NCI-H524 treated with DMSO at 0.1 percent for 48 hours (cell line): ENCODE measurements at places on chromosomes 3 and 15.

DNA sequence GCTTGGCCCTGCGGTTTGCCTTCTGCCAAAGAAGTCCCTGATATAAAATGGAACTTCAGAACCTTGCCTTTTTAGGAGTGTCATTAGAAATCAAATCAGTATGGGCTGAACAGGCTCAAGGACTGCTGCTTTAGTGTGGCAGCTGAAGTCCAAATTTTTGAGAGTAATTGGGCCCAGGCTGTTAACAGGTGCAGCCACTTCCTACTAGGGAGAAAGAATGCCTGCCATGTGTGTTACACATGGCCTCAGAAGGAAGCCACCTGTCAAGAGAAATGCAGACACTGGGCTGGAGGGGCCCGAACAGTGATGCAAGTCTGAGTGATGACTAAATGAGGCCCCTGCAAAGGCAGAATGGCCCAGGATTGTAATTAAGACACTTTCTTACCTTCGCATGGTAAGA, 786.7 kb upstream of the CFAP20DC start:
- DNase-seq, result no peak

DNA sequence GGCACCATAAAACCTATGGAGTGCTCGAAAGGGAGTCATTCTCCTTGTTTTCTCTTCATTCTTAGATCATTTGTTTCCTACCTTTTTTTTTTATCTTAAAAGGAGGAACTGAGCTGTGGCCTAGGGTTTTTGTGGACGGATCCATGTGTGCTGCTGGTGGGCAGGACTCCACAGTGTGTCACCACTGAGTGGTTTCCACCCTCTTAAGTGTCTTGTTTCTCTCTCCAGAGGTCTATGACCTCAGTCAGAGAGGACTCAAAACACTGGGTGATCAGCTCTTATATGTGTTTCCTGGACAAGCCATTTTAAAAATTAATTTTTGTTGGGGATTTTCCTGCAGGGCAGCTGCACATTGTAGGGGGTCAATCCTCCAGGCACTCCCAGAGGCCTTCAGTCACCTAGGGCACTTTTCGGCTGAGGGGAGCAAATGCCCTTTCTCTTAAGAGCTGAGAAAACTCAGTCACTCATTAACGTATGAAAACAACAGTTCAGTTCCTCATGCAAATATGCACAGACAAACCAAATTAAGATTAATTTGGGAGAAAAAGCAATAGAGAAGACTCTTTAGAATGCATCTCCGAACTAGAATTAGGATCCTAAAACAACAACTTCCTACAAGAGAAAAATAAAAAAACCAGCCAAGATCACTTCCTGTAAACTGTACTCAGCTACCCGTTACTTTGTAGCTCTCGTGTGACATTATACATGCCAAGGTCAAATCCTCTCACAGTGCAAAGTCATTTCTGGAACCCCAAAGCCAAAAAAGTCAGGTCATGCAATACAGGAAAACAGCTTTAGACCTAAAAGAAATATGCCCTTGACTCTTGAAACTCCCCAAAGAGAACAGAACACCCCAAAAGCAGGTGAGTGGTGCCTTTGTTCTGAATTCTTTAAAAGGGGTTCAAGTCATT, 27.6 kb upstream of the FAM3D start:
- no peak for DNase-seq

DNA sequence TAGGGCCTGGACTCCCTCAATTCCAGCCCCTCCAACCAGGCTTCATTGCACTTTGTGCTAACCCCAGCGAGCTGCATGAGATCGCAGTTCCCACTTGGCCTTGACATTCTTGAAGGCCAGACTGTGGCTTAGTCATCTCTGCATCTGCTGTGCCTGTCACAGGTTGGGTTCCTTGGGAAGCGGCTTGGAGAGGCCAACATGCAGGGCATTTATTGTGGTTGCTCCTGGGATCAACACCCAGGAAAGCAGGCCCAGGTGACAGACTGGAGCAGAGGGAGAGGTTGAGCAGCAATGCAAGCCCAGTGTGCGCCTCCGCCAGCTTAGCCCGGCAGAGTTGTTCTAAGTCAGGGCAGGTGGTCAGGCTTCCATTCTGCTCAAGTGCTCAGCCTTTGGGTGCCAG, 10.5 kb downstream of the ABCF3 start:
- DNase-seq, result peak; percentile 30

DNA sequence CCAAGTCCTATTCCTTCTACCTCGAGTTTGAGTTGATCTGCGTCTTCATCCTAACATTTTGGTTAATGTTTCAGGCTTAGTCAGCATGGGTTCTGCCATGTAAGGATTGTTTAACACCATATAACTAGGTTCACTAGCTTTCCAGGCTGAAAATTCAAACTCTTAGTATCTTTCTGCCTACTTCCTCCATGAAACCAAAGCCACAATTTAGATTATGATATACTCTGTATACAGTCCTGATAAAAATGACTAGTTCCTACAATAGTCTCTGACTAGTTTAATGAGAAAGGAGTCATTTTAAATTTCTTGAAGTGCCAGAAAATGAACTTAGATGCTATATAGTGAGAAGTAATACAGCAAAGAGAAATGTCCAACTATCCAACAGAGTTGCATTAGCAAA, 6.6 kb upstream of the BTLA start:
- DNase-seq, result no peak

- no peak for DNase-seq
Measured at GRCh38 chr3:38985581-38985980, 66.2 kb downstream of the SCN11A start.

GRCh38 chr3:149527531-149528339, 53.2 kb downstream of the TM4SF4 start:
- no peak for DNase-seq

DNA sequence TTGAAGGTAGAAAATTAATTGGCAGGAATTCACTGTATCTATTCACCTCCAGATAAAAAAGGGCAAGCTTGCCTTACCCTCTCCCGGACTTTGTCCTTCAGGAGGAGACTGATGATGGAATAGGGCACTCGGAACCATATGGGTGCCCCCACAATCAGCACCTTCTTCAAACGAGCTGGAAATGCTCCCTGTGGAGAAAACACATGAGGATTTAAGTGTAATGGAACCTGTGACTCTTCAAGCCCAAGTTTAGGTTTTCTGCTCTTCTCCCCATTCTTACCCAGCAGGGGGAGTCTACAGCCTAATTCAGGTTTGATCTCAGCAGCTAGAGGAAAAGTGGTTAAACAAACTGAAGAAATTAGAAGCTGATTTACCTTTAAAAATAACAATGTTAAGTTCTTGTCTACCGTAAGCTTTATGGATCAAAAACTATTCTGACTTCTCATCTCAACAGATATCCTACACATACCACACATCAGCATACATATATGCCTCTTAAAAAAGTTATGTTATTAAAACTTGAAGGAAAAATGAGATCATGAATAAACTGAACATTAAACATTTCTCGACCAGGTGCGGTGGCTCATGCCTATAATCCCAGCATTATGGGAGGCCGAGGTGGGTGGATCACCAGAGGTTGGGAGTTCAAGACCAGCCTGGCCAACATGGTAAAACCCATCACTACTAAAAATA, 57.5 kb upstream of the SIN3A start:
- no peak for DNase-seq

DNA sequence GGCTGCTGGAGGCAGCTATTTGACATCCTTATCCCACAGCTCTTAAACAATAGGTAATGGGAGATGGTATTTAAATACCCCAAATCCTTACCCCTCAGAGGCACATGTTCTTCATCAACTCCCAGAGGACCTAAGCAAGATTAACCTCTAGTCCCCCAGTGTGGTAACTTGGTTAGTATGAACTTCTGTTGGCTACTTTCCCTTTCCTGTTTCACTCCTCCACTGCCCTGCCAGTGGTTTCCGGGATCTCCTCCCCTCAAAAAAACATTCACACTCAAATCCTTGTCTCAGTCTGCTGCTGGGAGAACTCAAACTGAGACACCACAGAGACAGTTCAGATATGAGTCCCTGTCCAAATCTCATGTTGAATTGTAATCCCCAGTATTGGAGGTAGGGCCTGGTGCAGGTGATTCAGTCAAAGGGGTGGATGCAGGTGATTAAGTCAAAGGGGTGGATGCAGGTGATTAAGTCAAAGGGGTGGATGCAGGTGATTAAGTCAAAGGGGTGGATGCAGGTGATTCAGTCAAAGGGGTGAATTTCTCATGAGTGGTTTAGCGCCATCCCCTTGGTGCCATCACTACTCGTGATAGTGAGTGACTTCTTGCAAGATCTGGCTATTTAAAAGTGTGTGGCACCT, 335.0 kb upstream of the CTNNB1 start:
- no peak for DNase-seq

- DNase-seq, result no peak
Measured at GRCh38 chr3:39812537-39812936, 3.1 kb downstream of the MYRIP start.

DNA sequence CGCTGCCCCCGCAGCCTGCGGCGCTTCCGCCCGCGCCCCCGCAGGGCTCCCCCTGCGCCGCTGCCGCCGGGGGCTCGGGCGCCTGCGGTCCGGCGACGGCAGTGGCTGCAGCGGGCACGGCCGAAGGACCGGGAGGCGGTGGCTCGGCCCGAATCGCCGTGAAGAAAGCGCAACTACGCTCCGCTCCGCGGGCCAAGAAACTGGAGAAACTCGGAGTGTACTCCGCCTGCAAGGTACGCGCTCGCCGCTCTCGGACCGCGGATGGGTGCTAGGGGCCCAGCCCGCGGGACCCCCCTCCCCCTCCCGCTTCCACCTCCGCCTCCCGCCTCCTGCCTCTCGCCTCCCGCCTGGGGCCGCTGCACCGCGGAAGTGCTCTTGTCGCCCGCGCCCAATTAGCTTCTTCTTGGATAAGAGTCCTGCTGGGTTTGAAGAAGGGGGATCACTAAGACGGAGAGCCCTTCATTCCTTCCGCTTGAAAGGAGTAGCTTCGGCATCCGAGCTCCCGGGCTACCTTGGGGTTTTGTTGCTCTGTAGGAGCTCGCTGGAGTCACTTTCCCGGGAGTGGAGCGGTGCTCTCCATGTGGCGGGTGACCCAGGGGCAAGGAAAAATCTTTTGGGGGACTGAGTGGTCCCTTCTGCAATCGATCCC, 426 bp downstream of the KAT2B start:
- DNase-seq, result peak; percentile 57

- DNase-seq, result no peak
Measured at GRCh38 chr3:188031121-188031520, 122.8 kb upstream of the LPP start.

DNA sequence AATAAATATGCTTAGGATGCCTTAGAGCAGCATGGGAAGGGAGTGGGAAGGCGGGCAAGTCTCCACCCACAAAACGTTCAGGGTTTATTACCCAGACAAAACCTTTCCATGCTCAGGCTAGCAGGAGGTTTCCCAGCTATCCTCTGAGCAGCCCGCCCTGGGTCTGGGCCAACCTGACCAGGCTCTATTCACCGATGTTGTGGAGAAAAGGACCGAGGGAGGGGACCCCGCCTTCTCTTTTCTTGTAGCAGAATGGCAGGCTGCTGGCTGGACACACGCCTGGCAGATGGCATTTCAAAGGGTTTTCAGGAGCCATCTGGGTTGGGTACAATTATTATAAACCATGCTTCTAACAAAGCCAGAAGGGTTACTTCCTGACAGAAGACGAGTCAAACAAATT, 540.9 kb downstream of the MAGI1 start:
- DNase-seq, result peak; percentile 88

DNA sequence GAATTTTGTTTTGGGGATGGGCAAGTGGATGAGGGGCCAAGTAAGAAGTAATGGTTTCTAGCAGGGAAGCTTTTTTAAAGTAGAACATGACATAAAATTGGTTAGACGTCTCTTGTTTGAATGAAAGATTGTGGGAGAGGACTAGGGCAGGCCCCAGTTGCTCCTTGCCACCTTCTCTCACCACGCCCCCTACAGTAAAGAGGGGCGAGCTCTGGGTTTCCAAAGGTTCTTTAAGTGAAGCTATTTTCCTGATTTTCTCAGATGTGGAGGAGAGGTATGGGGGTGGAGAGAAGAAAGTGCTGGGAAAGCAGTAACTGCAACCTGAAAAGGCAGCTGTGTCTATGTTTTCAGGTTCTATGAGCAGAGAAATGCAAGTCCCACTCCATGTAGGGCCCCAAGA, 32.6 kb upstream of the SKIL start:
- no peak for DNase-seq

DNA sequence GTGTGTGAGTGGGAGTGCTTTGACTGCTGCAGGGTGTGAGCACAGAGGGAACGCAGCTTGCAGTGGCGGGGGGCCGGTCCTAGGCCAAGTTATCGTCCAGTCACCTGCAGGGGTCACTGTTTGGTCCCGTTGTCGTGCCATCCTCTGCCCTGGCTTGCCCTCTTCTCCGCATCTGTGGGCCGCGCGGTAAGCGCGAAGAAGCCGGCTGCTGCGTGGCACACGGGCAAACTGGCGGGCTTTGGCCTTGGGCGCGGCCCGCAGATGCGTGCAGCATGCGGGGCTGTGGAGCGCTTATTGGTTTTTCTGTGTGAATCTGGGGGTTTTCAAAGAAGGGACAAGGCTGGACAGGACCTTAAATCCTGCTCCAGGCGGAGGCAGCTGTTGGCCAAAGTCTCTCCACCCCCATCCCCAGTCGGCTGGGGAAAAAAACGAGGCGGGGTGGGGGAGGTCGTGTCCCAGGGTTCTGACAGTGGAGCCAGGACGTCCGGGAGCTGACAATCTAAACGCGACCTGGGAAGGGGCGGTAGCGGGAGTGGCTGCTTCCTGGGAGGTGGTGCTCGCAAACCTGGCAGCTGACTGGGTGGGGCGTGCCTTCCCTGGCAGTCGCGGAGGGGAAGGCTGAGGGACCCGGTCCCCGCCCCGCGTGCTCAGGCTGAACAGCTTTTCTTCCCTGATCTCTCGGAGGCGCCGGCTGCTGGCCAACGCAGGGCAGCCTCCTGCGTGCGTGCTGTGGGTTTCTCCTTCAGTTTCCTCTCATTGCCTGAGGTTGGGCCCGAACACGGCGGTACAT, 39.7 kb upstream of the VEPH1 start:
- DNase-seq, result peak; percentile 55

DNA sequence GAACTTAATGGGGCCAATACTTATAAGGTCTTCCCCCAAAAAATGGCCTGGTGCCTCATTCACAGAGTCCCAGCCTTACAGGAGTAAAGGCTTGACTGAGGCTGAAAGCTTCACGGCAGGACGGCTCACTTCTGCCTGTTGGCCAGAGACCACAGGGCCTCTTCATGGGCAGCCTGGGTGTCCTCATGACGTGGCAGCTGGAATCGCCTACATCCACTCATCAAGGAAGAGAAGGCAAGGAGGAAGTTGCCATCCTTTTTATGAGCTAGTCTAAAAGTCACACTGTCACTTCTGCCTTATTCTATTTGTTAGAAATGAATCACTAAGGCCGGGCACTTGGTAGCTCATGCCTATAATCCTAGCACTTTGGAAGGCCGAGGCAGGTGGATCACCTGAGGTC, 89.3 kb upstream of the DGKG start:
- no peak for DNase-seq

GRCh38 chr3:14145670-14146380, 21.0 kb downstream of the TMEM43 start:
- no peak for DNase-seq

DNA sequence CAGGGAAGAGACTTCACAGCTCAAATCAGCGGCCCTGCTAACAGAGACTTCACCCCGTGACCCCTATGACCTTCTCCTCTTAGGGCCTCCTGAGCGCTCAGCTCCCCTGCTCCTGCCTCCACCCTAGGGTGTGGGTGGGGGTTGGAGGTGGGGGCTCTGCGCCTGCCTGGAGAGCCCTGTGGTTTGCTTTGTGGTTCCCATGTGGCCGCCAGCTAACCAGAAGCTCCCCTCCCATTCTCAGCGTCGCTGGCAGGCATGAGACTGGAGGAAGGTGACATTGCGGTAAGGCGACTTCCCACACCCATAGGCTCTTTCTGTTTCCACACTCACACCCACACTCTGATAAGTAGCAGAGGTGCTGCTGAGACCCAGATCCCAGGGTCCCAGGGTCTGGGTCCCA, 27.6 kb downstream of the XYLB start:
- DNase-seq, result no peak

GRCh38 chr15:88661761-88662556, 23.1 kb downstream of the ISG20 start:
- no peak for DNase-seq
